ENCODE measurements at places on chromosomes 16 and 17.
A peak's percentile ranks its signal among the peaks of the same experiment; 100 is the strongest.

- no peak for DNase-seq
Observed at GRCh38 chr17:32870027-32870670, 6.8 kb downstream of the MYO1D start.

DNA sequence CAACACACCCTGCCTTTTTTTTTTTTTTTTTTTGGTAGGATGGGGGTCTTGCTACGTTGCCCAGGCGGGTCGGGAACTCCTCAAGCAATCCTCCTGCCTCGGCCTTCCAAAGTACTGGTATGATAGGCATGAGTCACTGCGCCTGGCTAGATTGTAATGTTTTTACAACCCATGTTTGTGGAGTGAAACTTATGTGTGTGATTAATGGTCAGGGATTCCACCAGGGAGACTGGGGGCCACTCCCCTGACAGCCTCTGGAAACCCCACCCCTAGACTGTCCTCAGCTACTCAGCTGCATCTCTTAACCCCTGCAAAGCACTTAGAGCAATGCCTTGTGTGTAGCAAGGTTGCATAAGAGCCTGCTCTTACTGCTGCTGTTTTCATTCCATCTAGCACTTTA lies 220.5 kb downstream of the PARN start:
- DNase-seq, result no peak

DNA sequence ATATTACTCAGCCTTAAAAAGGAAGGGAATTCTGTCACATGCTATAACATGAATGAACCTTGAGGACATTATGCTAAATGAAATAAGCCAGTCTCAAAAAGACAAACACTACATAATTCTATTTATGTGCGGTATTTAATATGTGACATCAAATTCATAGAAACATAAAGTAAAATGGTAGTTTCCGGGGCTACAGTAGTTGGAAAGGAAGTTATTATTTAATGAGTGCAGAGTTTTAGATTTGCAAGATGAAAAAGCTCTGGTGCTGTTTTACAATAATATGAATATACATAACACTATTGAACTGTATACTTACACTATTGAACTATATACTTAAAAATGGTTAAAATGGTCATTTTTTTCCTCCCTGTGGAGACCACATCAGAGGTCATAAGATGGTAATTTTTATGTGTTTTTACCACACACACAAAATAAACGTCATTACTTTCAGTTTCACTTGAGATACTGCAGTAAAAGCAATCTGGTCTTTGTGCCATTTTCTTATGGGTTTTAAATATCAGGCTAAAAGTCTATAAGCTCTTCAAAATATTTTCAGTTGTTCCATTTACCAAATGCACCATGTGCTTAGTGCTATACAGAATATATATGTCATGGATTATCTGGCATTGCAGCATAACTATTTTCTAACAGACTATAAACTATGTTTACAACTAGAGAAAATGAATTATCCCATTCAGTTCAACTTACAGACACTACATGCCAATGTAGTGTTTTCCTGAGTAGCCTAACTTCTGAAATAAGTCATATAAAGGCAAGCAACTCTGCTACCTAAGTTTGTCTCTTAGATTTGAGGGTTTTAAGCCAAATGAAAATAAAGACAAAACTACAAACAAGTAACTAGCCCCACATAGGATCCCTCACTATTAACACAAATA lies 90.9 kb downstream of the SPAG9 start:
- no peak for DNase-seq

- peak; percentile 46 for DNase-seq
Observed at GRCh38 chr16:64996641-64997040, 125.2 kb downstream of the CDH11 start.

GRCh38 chr16:17213025-17213424 lies 257.7 kb downstream of the XYLT1 start:
- no peak for DNase-seq

- no peak for DNase-seq
Observed at GRCh38 chr16:14121142-14121541, 50.0 kb downstream of the MRTFB start.

GRCh38 chr17:73742948-73743381 lies 98.7 kb upstream of the SDK2 start:
- DNase-seq, result no peak

DNA sequence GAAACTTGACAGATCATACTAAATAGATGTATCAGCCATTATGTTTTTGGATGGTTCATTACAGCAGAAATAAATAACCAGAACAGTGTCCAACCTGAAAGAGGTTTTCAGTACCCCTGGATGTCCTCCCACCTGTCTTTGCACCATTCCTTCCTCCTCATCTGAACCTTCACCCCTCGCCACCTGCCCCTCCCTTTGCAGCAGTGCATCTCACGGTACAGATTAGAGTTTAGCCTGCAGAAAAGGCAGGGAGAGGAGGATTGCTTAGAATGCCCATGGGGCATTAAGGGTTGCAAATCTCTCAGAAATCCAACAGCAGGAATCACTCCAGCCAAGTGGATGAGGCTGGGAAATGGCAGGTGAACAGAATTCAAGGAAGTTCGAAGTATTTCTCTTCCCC lies 155.0 kb downstream of the HS3ST2 start:
- DNase-seq, result no peak

- DNase-seq, result no peak
Observed at GRCh38 chr17:73989671-73990070, 213.8 kb upstream of the RPL38 start.

GRCh38 chr16:1050516-1050915 lies 22.0 kb upstream of the SSTR5 start:
- DNase-seq, result no peak

DNA sequence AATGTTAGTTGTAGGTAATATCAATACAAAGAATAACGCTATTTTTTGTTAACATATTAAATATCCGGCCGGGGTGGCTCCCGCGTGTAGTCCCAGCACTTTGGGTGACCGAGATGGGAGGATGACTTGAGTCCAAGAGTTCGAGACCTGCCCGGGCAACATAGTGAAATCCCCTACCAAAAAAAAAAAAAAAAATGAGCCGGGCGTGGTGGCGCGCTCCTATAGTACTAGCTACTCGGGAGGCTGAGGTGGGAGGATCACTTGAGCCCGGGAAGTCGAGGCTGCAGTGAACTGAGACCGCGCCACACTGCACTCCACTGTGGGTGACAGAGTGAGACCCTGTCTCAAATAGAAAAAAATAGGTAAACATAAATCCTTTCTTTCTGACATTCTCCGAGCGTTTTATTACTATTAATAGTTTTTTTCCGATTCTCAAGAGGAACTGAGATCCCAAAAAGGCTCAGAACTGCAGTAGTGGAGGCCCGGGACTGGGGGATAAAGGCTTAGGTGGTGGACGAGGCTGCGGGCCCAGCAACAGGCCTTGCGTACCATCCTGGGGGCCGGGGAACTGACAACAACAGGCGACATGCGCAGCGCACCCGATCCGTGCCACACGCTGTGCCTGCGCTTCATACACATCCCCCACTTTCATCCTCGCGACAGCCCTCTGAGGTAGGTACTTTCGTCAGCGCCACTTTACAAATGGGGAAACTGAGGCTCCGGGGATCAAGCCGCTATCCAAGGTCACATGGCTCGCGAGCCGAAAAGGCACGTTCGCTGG lies 919 bp downstream of the N4BP1 start:
- peak; percentile 34 for DNase-seq

Measured in NCI-H1092 treated with DMSO at 0.1 percent for 48 hours (cell line).